Kidney epithelial cell (primary cell): ENCODE measurements at places on chromosomes 2 and 18. TPM values are rescaled to one million over a fixed set of nuclear protein-coding genes. Genes with fewer than 3 reads are reported as not detected.

DNA sequence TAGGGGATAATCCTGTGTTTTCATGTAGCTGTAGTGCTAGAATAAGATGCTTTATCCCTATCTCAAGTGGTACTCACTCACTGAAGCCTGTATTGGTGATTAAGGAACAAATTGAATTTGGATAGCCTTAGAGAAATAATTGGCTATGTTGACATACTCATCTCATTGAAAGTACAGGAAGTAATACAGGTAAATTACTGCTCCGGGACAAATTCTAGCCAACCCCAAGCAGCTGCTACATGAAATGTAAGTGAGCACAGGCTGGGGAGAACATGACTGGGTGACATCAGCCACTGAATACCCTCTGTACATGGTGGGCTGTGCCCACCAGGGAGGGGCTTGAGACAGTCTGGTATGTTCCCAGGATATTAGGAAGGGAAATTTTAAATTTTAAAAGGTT is 188.4 kb upstream of the RASGRP3 start:
- no peak for DNase-seq

- no peak for DNase-seq
These were observed 584.0 kb upstream of the CHAC2 start for GRCh38 chr2:53183581-53183980.

The IER3IP1 gene
- total RNA-seq, result 13.6 and 16.2 TPM in 2 replicates

GRCh38 chr2:197759013-197759412 is 26.1 kb downstream of the BOLL start:
- no peak for DNase-seq

- no peak for DNase-seq
These were observed 22.4 kb upstream of the STAT4 start for GRCh38 chr2:191173206-191173605.

The SMARCAL1 gene
- total RNA-seq, result 24.0 and 135 TPM in 2 replicates

The RAPH1 gene
- 18.0 and 28.9 TPM in 2 replicates for total RNA-seq

DNA sequence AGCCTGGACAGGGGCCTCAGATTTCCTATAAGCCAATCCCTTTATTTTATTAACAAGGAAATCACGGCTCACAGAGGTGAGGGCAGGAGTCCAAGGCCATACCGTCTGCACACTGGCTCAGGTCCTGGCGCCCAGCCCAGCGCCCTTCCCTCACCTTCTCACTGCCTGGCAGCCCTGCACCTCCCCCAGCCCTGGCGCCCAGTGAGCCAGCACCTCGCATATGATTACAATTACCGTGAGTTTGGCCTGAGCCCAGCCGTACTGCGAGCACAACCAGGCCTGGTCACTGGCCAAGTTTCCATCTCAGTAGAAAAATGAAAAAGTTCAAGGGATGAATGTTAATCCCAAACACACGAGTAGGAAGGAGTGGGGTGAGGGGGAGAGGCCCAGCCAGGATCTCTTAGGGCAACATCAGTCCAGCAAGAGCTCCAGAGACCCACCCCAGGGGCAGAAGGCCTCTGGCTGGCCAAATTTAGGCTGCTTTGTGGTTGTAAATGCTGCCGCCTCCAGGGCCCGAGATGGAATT is 68.4 kb downstream of the MCFD2 start:
- peak; percentile 73 for DNase-seq

- DNase-seq, result no peak
These were observed 251.8 kb downstream of the INSIG2 start for GRCh38 chr2:118340103-118340502.

GRCh38 chr2:128619471-128620325 is 301.0 kb upstream of the HS6ST1 start:
- no peak for DNase-seq
